Substantia nigra (tissue), 51 donors: ENCODE measurements at places on chromosomes 13 and 19.
A peak's percentile ranks its signal among the peaks of the same experiment; 100 is the strongest.

DNA sequence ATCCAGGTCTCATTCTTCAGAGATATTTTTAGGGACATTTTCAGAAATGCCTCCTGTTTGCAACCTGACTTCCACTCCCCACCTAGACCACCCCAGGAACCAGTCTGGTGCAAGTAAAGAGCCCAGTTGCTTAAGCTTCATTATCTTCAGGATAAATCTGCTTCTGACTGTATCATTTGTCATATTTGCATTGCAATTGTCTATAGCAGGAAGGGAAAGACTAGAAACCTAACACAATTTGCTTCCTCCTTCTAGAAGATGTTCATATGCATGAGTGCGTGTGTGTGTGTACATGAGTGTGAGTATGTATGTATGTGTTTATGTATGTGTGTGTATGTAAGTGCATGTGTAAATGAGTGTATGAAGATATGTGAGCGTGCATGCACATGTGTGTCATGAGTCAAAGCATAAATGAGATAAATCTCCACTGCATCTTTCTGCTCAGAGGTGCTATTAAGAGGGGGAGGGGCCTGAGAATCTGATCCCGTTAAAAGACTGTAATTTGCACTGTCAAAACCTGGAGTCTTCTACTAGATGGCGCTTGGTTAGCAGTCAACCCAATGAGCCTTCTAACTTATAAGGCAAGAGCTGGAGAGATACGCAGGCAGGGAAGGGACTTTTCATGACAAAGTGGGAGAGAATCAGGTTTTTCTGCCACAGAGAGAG, 178.8 kb upstream of the KL start:
- no peak for DNase-seq

DNA sequence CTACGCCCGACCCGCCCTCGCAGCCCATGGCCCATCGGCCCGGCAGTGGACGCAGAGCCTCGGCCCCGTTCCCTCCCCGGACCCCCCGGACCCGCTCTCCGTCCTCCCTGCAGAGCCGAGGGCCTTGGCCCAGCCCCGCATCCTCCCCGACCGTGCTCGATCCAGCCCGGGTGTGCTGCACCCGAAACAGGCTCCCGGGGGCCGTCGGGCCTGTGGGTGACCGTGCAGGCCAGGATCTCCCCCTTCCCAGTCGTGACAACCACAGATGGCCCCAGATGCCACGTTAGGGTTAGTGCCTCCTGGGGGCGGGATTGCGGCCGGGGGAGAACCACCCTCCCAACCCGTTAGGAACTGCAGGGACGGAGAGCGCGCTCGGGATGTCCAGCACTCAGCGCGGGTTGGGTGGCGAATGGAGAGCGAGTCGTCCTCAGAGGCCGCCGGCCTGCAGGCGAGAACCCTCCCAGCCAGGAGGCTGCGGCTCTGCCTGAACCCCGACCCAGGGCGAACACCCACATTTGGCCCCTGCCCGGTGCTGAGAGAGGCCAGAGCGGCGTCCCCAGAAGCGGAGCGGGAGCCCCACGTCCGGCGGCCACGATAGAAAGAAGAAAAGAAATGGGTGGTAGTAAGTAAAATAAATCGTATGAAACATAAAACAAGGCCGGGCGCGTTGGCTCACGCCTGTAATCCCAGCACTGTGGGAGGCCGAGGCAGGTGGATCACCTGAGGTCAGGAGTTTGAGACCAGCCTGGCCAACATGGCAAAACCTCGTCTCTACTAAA, 6.7 kb upstream of the MADCAM1 start:
- DNase-seq = no peak

DNA sequence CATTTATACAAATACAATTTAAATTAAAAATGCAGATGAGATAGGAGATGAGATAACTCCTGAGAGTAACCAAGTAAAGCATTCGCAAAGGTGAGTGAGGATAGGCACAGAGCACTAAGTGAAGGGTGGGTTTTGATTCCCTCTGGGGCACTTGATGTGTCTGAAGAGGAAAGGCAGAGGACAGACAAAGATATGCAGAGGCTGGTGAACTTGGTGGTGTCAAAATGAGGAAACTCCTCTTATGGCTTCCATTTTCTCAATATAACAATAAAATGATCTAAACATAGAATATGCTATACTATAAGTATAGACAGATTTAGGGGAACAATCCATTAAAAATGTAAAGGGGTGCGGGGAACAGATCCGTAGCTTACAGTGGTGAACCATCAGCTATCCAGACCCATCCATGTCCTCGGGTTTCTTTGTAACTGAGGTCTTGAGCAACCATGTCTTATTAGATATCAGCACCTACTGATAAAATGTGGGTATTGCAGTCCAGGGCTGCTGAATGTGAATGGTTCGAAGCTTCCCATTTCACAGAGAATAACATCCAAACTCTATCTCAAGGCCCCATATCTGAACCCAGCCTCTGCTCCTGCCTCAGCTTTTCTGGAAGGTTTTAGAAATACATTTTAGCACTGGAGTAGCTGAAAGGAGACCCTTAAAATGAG, 73.9 kb upstream of the SLC10A2 start:
- peak; percentile 2 for DNase-seq

DNA sequence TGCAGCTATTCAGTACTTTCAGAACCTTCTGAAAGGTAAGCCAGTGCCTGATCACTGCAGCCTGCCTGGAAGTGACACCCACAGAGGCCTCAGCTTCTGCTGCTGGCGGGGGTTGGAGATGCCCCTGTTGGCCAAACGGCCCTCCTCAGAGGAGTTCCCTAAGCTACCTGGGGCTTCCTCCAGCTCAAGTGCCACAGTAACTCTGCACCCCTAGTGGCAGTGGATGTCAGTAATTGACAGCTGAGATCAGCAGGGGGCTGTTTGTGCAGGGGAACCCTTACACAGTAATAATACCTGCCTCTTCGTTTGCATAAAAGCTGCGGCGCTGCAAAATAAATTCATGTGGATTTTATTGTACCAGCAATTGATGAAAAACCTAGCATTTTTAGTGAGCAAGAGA, 28.9 kb downstream of the TDRD12 start:
- no peak for DNase-seq

DNA sequence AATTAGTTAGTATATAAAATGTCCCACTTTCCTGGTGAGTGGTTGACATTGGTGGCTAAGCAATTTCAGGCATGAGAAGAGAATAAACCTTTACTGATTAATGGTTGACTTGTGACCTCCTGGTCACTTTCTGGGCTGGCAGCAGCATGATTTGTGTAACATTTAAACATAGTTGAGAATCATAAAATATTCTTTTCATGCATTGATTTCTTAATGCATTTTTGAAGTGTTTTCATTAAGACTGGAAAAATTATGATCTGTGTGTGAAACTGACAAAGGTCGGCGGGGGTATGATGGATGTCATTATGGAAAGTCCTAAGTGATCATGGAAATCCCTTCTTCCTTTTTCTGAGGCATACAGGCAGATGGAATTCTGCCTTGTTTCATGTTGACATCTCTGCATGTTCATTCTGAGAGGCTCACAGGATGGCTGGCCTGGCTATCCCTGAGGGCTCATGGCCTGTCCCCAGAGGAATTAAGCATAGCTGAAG, 98.7 kb upstream of the RNF113B start:
- DNase-seq = no peak
